ENCODE measurements at places on chromosomes 3 and 15.
A peak's percentile ranks its signal among the peaks of the same experiment; 100 is the strongest.

- DNase-seq, result no peak
These were observed 126.0 kb upstream of the UBE2E2 start for GRCh38 chr3:23077126-23077525.

- DNase-seq, result no peak
These were observed 145.9 kb downstream of the DNAJB8 start for GRCh38 chr3:128320551-128321340.

GRCh38 chr15:40787344-40787841 is 17.6 kb downstream of the C15orf62 start:
- peak; percentile 91 for DNase-seq

DNA sequence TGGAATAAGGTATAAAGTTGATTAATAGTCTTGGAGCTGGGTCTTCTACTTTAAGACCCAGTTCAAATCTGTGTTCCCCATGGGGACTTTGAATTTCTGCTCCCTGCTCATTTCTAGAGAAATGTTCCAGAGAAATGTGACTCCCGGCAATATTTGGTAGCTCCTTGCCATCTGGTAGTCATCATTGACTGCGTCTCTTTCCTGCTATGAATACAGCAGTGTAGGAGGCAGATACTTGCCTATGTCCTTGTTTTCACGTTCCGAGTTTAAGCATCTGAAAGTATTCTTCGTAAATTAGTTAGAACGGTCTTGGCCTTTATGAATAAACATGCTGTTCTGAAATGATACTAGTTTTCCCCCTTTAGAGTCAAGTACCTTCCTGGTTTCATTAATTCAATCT is 352.9 kb downstream of the PTPRG start:
- DNase-seq, result no peak

DNA sequence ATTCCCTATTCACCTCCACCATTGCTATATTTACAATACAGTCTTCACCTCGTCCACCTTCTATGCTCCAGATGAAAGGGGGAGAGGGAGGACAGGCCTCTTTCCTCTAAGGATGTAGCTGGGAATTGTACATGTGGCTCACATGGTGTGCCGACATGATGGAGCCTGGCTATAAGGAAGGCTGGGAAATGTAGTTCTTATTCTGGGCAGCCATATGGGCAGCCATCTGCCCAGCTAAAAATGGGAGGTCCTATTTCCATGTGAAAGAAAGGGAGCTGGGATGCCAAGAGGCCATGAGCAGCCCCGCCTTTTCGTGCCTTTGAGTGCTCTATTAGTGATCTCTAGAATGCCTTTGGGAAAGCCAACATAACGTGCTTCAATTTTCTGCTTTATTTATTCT is 27.1 kb upstream of the MGLL start:
- no peak for DNase-seq

- DNase-seq, result no peak
These were observed 34.8 kb upstream of the PAK6 start for GRCh38 chr15:40204100-40204499.

DNA sequence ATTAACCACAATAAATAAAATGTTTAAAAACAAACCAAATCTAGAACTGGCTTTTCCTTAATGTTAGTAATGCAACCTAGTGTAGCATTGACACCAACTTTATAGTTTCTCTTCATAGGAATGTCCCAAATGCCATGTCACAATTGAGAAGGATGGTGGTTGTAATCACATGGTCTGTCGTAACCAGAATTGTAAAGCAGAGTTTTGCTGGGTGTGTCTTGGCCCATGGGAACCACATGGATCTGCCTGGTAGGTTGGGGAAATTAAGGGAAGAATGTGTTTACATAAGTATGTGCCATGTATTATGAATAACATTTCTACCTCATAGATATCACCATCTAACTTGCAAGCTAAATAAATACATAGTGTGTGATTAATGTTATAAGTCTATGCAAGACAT is 84.4 kb upstream of the GOLGA6B start:
- no peak for DNase-seq

DNA sequence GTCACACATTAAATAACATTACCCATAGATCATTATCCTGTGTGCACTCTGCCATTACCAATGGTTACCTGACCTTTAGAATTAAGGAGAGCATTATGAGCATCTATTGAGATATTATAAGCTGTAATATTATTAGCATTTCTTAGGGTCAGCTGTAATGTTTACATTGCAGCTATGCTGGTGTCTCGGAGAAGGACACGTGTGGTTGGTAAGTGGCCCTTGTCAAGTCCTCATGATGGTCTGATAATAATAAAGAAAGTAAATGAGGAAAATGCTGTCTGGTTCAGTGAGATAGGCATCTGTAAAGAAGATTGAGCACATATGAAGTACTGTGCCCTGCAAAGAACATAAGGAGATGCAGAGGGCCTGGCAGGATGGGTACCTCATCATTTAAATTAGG is 71.7 kb upstream of the ARL6 start:
- DNase-seq, result no peak

GRCh38 chr15:74982183-74982582 is 13.2 kb upstream of the SCAMP5 start:
- DNase-seq, result no peak

DNA sequence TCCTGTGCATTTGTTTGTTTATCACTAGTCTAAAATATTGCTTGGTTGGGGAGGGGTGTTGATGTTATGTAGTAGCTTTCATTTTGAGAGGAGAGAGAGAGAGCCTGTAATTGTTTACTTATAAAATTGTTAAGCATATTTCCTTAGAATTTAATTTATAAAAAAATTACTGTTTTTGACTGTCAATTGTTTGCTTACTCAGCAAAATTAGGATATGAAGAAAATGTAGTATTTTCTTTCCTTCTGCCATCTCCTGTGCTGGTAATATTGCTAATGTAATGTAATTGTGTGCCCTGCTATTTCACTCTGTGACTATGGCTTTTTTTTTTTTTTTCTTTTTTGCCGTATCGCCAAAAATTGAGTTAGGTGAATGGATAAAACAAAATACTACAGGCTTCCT is 3.5 kb downstream of the U2SURP start:
- no peak for DNase-seq

- no peak for DNase-seq
These were observed 55.0 kb downstream of the LRRC49 start for GRCh38 chr15:70947351-70948335.

GRCh38 chr3:72412340-72412956 is 435.8 kb downstream of the SHQ1 start:
- no peak for DNase-seq

DNA sequence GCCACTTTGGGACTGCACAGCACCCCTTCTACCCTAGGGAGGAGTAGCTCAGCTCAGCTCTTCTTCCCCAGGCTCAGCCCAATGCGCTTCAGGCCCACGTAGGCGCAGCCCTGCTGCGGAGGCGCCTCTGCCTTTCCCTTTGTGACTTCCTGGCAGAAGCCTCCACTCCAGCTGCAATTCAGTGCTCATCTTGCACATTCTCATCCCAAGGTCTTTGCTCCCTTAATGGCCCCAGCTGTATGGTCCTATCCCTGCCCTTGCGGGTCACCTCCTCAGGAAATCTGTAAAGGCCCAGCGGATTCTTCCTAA is 109.0 kb downstream of the VGLL4 start:
- DNase-seq, result no peak

DNA sequence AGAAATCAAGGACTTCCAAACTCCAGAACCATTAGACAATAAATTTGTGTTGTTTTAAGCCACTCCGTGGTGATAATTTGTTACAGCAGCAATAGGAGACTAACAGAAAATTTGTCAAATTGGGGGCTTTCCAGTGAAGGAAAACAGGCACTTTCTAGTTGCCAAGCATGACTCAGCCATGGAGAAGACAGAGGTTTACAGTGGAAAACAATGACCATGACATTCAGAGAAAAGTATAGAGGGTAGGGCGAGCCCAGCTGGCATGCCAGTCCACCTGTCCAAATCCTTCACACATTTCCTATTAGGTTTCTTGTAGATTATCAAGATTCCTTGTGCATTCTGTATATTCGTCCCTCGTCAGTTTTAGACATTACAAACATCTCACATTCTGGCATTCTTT is 24.9 kb downstream of the SLCO2A1 start:
- DNase-seq, result no peak

DNA sequence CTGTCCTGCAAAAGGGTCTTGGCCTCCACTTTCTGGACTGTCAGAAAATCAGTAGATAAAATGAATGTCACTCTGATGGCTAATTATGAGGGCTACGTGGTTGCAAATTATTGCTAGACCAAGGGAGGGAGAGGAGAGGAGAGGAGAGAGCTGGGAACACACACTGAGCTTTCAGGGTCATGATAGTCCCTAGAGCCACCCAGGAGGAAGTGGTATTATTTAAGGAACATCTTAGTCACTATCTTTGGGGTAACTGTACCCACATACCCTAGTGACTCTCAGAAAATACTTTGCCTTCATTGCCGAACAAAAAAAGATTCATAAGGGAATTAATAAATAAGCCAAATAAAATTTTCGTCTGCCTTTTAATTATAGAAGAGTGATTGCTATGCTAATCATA is 642.3 kb upstream of the CFAP20DC start:
- DNase-seq, result no peak

DNA sequence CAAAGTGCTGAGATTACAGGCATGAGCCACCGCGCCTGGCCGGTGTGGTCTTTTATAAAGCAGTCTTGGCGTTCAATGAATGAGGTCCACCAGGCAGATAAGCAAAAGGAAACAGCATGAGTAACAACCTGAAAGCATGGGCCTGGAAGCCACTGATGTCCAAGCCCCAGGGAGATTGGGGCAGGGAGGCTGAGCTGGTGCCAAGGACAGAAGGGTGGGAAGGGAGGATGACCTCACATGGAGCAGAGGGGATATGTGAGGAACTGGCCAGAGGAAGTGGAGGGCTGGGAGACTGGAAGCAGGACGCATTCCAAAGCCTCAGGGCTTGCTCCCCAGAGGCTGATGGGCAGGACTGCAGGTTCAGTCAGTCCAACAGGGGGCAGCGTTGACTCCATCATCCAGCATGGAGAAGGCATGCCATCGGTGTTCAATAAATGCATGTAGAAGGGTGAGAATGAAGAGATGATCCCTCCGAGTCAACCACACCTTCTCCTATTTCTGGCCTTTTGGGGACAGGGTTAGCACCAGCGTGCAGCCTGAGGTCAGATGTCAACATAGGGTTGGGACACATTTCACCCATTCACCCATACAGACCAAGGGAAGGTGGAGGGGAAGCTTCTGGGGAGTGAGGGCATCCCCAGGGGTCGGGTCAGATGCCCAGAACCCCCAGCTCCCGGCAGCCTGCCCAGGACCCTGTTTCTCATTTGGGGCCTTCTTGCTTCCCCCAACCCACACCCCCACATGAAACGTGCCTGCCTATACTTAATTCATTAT is 14.8 kb downstream of the MYL3 start:
- peak; percentile 23 for DNase-seq
